ENCODE measurements at places on chromosomes 3 and 15.

GRCh38 chr15:101545548-101546505 lies 56.3 kb upstream of the PCSK6 start:
- no peak for DNase-seq

GRCh38 chr3:113405180-113405579 lies 36.1 kb downstream of the CFAP44 start:
- no peak for DNase-seq

DNA sequence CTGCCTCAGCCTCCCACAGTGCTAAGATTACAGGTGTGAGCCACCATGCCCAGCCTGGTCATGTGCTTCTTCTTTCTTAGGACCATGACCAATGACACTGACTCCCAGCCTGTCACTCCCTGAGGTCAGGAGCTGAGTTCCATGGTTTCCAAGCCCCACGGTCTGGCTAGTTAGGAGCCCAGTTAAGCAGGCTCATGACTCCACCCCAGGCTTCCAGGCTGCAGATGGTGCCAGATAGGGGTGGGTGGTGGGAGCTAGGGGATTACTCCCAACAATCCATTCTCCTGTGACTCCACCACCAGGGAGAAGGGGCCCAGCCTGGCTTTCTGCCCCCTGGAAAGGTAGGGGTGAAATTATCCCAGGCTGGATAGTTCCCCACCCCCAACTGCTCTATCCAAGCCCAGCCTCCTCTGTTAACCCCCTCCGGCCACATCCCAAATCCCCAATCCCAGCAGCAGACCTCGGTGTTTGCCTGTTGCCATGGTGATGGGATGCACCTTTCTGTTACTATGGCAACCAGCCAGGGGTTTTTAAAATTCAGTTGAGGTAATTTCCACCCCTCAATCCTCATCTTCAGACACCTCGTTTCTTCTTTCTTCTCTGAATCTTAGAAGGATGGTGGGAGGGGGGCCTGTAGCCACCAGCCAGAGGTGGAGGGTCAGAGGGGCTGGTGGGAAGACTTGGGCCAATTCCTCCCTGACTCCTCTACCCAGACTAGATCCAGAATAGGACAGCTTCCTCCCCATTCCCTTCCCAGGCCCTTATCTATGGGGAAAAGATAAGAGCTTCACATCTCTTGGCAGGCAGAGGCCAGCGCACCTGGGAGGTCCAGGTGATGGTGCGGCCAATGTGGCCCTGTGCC lies 22.5 kb upstream of the SEMA3F start:
- no peak for DNase-seq

- no peak for DNase-seq
These were observed 17.4 kb upstream of the ATP2B2 start for GRCh38 chr3:10522646-10523303.

GRCh38 chr15:80152896-80153876 lies at the start of gene FAH:
TSS of gene FAH (plus strand) at chr15:80152999. CDS start at chr15:80153055, 56 bp downstream.
- DNase-seq, result peak; percentile 31

DNA sequence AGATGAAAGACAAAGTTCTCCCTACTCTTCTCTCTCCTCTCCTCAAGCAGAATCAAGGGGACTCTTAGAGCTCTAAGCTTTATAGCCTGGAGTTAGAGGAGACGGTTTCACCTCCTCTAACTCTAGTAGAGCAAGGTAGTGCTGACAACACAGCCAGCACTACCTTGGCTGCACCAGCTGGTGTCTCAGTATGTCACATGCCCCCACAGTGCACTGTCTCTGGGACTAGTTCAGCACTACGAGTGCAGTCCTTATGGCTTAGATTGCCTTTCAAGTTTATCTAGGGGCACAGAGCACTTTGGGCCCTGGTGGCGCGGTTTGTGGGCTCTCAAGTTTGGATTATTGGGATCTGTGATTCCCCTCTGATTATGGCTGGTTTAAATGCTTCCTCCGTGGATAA lies 614.1 kb upstream of the NECTIN3 start:
- no peak for DNase-seq

DNA sequence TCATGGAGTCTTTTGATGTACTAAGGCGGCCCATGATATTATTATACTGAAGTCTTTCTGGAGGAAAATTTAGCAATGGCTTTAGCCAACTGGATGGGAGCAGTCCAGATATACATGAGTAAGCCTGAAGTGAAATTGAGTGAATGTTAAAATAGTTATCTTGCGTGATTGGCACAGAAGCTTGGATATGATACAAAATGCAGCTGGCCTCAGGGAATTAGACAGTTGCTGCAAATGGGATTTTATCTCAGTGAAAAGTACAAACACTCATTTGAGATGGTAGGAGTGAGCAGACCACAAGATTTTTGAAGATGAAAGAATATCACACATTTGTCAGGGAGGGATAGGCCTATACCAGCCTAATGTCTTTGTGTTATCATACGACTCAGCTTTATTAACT lies 8.9 kb downstream of the LMOD3 start:
- no peak for DNase-seq

GRCh38 chr15:69462030-69462492 lies 9.4 kb downstream of the RPLP1 start:
- DNase-seq, result no peak

GRCh38 chr15:85474700-85475316 lies 94.4 kb downstream of the AKAP13 start:
- DNase-seq, result no peak

Data from stimulated activated CD8-positive, alpha-beta memory T cell treated with anti-CD3 and anti-CD28 coated beads, Interleukin-7, amount 100 ng/mL, for 48 hours (primary cell).